Activated CD4-positive, alpha-beta T cell treated with anti-CD3 and anti-CD28 coated beads for 4 hours (primary cell): ENCODE measurements at places on chromosomes 7 and 10.

- DNase-seq: no peak
Observed at GRCh38 chr10:71528371-71529206, 131.9 kb downstream of the CDH23 start.

DNA sequence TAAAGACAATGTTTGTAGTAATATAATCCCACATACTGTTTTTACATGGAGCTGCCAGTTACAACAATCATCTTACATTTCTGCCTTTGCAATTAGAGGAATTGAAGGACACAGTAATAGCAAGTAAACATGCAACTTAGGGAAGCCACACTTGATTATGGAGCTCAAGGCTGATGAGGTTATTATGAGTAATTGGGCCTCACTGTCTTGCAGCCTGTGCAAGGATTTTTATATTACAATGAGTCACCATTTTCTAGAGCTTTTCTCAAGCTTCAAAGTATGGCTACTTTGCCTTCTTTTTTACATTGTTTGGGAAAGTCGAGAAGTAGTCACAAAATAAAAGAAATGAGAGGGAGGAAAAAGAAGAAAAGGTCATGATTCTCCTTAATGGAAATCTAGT lies 226.4 kb downstream of the KIAA1217 start:
- no peak for DNase-seq

DNA sequence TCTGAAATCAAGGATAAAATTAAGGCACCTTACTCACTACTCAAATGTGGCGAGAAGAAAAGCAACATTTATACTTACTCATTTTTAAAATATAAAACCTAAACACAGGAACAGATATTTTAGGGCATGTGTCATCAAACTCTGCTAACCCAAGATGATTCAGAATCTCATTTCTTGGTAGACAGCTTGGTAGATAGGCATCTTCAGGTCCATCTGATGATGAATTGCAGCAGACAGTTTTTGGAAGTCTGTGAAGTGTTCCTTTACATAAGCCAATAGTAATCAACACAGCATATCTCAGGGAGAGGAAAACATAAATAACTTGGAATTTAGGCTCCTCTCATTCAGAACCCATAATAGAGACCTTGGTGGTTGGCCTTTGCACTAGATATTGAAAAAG lies 3.4 kb downstream of the HIPK2 start:
- no peak for DNase-seq

DNA sequence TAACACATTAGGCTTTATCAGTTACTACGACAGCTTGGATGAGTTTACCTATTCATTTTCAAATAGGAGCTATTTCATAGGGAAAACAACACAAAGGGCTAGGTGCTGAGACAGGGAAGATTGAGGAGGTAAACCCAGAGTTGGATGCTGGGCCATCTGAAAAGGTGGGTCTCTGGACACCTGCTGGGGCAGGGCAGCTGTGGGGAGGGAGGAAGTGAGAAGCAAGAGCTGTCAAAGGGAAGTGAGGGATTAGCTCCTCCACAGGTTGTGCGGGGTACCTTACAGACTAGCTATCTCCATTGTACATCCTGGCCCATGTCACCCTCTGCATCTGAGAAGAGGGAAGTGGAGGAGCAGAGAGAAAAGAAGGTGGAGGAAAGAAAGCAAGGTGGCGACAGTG lies 48.9 kb downstream of the BLNK start:
- no peak for DNase-seq

DNA sequence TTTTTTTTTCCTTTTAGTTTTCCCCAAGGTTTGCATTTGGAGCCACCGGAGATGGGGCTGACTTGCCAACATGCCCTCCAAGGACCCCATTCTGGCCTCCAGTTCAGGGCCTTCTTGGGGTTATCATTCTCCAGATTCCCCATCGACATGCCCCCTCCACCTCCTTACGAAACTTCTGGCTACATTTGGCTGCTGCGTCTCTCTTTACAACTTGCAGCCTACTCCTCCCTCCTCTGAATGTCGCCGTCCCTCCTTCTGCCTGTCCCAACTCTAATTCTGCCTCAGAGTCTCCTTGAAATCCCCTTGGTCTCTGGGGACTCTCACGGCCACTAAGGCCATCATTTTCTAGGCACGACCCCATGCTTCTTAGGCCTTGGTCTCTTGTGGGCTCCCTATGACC lies 72.2 kb upstream of the PODXL start:
- DNase-seq: no peak

DNA sequence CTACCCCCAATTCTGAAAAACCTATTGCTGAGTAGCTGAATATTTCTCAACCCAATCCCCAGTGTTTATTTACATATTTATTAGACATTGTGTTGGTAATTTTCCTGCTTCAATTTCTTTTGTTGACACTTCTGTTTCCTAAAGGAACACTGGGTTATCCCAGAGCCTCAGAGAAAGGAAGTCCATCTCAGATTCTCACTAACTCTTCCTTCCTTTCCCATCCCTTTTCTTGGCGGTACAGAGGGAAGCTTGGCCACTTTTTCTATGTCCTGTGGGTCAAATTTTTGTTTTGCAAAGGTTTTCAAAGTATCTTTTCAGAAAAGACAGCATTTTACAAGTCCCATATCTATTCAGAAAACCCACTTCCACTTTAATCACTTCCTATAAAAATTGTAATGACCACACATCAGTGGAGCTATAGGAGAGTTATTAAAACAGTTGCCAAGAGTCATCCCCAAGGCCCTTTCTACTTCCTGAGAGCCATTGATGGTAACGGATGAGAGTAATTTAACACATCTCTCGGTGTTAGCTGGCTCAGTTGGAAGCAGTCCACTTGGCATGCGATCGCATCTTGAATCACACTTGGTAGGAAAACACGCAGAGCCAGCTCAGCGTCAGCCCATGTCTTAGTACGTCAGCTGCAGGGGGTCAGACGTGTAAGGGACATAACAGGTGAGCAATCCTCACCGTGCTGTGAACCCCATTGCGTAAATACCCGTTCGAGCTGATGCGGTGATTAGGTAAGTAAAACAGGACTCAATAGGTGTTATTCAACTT lies 231.1 kb upstream of the ADARB2 start:
- no peak for DNase-seq

DNA sequence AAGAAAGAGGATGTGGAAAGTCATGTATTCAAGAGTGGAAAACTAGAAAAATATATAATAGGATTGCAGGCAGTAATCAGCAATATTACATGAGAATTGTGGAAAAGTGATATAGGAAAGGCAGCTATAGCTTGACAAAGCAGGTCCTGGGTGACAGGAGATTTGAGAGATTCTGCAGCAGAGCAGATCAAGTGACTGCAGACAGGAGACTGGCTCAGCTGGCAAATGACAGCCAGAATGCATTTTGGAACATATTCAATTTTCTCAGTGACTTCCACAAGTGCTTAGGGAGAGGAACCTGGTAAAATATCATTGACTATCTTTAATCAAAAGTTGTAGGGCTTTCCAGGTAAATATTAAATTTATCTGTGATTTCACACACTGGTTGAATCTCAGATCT lies 260.5 kb upstream of the CACNA2D1 start:
- DNase-seq: no peak

DNA sequence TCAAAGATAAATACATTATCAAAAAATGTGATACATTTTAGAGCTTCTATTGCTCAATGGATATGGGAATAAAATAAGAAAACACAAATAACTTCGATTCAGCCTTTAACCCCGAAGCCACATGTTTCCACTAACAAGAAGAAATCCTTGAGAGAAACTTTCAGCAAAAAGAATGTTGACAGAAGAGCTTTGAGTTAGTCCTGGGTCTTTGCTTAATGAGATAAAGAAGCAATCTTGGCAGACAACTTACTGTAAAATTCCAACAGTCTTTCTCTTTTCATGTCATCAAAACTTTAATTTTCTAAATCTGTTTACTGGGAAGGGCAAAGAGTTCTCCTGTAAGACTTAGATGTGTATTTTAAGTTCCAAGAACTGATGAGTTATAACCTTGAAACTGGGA lies 810.2 kb downstream of the CNTNAP2 start:
- DNase-seq: no peak

DNA sequence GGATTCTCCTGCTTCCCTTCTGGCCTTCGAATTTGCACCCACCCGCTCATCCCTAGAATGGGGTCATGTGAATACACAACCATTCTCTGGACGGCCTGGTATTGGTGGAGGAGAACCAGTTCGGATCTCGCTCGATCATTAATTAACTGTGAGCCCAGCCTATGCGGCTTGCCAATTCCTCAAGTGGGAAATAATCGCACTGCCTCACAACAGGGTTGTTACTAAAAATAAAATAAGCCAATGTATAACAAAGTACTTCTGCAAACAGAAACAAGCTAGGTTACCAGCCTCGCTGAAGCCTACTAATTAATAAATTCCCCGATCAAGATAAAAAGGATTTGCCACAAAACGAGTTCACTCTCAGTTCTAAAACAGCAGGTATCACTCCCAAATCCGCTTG lies 16.2 kb downstream of the CTBP2 start:
- no peak for DNase-seq

DNA sequence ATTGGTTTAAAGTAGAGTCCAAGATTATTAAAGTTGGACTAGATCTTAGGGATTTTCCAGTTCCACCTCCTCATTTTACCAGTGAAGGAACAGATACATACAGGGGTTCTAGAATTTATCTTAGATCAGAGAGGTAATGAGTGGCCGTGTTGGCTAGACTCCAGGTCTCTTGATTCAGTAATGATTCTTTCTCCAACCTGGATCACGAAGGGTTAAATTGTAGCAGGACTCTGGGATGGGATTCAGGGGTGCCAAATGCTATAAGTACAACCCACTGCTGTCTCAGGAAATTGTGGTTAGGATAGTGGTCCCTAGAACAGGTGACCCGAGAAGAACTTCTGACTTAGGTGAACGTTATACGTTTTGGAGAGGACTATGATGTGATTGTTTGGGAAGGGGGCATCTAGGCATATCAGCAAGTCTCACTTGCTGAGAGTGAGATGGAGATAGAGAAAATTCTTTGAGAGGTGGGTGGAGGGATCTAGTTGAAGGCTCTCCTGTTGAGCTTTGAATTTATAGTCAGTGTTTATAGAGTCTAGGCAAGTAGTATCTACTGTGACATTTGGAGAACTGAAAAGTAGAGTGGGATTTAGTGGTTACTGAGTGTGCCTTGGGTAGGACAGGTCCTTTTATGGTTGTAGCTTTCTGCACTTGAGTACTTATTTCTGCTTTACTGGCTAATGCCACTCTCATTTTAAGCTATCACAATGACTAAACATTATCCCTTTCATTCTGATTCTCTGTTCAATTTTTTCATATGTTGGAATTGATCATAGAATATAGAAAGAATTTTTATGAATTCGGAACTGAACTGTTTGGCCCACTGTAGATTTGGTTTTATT lies 58.3 kb downstream of the ST7 start:
- DNase-seq: no peak

DNA sequence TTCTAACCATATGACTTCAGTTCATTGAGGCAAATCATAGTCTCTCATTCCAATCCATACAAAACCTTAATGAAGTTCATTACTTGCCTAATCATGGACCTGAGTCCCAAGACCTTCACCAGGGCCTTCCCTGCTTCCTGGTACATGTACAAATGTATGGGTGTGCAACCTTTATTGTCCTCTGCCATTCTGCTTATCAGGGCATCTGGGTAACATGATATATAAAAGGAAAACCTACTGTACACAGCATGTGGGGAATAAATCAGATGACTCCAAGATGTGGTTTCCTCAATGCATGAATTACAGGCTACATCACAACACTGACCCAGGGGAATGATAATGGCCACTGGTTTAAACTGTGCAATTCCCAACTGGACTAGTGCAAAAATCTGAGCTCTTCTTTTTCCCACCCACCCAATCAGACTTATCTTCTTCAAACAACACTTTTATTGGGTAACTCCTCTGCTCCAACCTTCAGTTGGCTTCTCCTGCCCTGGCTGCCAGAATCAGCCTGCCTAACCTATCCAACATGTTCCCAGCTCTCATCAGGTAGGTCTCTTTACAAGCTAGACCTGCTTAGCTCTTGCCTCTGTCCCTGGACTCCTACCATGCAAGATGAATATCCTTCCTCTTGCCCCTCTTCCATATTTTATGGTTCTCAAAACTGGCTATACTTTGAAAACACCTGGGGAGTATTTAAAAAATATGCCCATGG lies 11.4 kb downstream of the GOT1 start:
- no peak for DNase-seq

DNA sequence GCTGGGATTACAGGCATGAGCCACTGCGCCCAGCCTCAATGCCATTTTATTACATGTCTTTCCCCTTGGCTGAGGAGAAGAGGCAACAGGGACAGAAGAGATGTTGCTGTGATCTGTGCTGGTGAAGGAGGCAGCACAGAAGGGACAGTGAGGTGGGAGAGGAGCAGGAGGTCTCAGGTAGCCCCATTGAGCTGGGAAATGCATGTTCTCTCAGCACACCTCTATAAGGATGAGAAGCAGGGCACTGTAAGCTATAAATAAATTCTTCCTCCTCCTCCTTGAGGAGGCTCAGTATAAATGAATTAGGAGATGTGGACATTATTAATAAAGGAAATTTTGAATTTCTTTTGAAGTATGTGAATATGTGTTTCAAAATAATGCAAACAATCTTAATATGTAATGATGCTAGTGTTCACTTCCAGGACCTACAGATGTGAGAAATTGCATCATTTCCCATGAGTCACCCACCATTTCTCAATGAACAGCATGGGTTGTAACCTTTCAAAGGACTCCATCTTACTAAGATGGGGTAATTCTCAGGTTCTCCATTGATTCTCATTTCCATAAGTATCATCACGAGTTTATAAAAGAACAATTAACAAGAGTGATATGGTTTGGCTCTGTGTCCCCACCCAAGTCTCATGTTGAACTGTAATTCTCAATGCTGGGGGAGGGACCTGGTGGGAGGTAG lies 88.9 kb upstream of the ODAD2 start:
- DNase-seq: no peak

- no peak for DNase-seq
Observed at GRCh38 chr7:83143107-83143506, 19.6 kb downstream of the PCLO start.

DNA sequence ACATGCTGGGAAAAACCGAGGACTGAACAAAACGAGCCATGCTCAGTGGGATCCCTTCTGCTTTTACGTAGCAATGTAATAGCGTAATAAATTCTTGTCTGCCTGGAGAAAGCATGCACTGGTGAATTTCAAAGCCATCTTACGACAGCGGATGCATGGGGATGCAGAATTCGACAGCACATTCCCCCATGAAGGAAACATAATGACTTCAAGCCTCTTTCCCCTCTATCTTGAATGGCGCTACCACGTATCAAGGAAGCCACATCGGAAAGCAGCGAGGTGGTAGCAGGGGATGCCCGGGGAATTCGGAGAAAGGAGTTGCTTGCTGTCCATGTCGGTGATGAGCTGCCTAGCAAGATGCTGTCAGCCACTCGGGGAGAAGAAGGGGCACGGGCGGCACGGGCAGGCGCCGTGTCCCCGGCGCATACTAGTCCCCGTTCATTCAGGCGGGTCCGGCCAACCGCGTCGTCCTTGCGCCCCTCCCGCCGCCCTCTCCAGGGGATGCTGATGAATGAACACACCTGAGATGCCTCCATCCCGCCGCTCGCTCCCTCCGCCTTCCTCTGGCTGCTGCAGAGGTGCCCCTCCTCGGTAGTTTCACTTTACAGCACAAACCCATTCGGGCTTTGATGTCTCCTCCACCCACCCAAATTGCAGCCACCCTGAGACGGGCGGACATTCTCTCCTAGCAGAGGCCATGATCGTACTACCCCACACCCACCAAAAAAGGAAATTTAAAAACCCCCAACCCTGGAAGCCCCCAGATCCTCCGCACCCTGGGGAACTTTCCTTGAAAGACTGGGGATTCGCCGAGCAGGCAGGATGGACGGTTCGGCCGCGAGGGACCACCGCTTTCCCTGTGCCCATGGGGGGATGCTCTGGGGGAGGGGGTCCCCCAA lies 644 bp downstream of the SORBS1 start:
- peak; percentile 36 for DNase-seq

GRCh38 chr10:14439451-14440259 lies 108.9 kb upstream of the FRMD4A start:
- DNase-seq: no peak
